ENCODE measurements at places on chromosomes 12 and 14.

- peak; percentile 47 for DNase-seq
Observed at GRCh38 chr12:64679487-64680001, 69.2 kb downstream of the RASSF3 start.

DNA sequence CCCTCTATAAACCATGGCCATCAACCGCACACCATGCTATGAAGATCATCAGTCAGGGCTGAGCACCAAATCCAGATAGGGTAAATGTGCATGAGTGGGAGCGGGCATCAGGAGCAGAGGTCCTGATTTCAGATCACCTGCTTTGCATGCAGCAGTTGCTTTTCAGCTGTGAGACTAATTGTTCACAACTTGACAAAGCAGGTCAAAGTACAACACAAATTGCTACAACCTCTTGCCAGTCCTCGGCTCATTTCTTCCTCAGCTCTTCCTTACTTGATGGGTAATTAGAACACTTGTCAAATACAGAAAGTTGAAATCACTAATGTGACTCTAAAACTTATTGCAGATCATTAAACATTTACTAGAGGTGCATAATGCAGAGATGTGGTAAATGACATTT, 171.6 kb downstream of the PPM1H start:
- DNase-seq: no peak

DNA sequence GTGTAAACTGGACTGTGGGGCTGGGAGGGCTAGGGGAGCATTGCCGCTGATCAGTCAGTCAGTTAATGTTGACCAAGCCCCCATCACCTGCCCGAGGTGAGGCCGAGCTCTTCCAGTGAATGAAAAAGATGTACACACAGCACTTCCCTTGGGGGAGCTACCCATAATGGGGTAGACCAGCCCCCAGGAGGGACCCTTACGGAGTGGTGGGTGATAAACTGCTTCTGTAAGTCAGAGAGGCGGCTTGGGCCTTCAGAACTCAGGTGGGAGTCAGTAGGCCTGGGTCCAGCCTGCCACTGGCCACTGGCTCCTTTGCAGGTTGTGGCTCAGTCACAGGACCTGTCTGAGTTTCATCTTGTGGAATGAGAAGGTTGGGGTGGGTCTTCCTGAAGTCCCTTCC, 43.5 kb downstream of the TSPAN9 start:
- no peak for DNase-seq

GRCh38 chr14:104697317-104697703, 7.9 kb downstream of the INF2 start:
- DNase-seq: no peak

- DNase-seq: no peak
Observed at GRCh38 chr14:69692594-69692993, 74.3 kb upstream of the SRSF5 start.

DNA sequence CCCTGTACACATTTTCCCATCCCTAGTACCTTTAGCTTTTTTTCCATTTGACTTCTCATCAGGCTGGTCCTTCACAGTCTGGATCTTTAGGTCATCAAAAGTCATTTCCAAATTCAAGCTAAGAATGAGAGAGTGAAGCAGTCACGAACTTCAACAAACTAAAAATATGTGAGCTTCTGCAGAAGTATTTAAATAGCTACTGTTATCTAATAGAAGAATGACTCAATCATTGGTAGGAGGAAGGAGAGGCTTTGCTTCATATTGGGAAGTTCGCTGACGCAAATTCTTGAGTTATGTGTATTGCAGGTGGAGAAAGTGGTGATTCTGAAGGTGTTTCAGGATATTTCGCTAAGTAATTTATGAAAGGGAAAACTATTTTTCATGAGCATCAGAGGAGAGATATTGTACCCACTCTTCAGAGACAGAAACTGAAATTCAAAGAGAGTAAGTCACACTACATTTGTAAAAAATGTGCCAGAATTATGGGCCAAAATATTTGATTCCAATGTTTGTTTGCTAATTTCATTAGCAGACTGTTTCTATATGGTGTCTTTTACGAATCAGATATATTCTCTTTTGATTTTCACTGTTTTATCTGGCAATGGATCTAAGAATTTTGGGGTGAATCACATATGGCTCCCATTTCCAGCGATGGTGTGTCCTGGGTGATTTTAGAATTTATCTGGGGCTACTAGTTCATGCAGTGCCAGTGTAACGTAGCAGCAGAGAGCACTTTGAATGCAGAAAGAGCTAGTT, at the start of gene OLR1:
OLR1 (minus strand) TSS at position 160 of the 756 bp plus-strand sequence; CDS start at position 105, 55 bp downstream.
- no peak for DNase-seq

DNA sequence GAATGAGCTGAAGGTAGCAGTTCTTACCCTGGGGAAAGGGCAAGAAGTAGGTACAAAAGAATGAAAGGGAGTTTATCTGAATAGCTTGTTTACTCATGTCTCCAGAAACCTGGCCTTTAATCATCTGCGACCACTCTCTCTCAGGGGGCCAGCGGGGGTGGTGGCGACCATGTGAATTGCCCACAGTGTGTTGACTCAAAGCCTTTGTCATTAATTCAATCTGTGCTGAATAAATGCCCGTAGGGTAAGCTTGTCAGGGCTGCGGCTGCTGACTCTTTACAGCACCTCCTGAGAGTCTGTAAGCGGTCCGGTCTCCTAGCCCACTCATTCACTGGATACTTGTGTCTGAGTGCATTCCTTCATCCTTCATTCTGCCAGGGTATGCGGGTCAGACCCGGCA, 874.4 kb downstream of the SLC6A15 start:
- no peak for DNase-seq

DNA sequence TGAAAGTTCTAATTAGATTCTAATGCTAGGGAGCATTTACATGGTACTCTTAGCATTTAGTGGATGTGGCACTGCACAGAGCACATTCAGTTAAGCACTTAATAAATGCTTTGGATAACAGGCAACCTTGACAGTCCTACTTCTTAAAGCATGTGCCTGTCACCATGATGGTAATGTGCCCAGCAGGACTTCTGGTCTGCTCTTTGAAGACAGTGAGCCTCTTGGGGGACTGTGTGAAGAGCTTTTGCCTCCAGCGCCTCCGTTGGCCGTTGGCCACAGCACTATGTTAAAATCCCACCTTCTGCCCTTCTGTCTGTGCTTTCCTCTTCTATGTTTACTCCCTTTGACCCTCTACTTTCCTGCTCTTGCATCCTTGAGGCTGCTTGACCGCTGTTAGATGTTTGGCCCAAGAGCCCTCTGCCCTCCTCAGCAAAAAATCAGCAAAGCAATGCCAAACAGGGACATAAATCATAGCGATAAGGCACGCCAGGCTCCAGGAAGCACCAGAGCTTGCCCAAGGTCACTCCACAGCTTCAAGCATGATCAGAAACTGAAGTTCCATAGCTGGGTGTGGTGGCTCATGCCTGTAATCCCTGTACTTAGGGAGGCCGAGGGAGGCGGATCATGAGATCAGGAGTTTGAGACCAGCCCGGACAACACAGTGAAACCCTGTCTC, 8.3 kb downstream of the CDKL1 start:
- no peak for DNase-seq

GRCh38 chr14:91369628-91370445, 47.8 kb downstream of the CCDC88C start:
- no peak for DNase-seq

DNA sequence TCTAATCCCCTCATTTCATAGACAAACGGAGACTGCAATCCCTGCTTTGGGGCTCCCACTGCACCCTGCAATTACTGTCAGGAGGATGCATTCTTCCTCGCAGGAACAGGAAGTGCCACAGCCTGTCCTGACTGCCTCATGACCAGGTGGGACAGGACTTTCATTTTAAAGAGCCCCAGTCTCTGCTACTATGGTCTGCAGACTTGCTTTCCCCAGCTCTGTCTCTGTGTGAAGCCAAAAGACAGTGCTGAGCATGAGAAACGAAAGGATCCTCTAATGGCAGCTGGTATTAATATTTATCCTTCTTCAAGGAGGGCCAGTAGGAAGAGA, 60.0 kb upstream of the PNMA1 start:
- DNase-seq: no peak

- DNase-seq: no peak
Observed at GRCh38 chr12:33041562-33041961, 145.0 kb upstream of the PKP2 start.

GRCh38 chr12:58819985-58820384, 100.3 kb downstream of the LRIG3 start:
- no peak for DNase-seq

DNA sequence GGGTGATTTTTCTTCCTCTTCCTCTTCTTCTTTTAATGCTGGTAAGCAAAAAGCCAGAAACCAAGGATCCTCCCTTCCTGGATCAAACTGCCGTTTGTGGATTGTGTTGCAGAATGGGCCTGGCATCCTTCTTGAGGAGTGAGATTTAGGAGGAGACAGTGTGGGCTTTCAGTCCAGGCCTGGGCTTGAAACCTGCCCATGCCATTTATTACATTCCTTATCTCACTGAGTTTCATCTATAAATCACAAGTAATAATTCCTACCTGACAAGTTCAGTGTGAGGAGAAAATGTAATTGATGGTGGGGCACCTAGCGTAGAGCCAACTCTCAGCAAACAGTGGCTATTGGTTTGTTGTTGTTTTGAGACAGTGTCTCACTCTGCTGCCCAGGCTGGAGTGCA, 126.4 kb downstream of the SLC35F4 start:
- DNase-seq: no peak

DNA sequence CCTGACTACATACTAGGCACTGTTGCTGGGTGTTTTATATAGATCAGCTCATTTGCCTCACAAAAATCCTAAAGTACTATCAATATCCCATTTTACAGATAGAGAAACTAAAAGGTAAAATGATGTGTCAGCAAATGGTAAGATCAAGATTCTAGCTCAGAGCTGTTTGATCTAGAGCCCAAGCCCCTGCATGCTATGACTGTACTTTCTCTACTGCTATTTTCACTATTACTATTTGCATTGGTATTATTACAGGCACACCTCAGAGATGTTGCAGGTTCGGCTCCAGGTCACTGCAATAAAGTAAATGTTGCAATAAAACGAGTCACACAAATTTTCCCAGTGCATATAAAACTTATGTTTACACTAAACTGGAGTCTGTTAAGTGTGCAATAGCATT, 10.9 kb downstream of the ISCU start:
- no peak for DNase-seq

GRCh38 chr14:103909531-103910261, 18.6 kb upstream of the TDRD9 start:
- DNase-seq: no peak

GRCh38 chr12:55641595-55641994, 4.9 kb downstream of the OR10P1 start:
- no peak for DNase-seq

DNA sequence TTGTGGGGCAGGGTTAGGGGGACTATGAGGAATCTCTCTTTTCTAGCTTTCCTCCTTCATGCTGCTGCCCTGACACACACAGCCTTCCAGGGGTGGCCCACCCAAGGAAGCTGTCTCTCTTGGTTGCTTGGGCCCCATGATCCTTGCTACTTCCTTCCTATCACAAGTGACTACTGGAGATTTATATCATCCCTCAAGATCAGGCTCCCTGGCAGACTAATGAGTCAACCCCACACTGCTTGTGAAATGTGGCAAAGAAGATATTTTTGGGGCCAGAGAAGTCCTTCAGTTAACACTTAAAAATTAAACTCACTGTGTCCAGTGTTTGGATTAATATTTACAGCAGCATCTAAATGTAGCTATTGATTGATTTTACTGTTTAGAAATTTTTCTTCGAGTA, 1.5 kb downstream of the OR4E1 start:
- no peak for DNase-seq

DNA sequence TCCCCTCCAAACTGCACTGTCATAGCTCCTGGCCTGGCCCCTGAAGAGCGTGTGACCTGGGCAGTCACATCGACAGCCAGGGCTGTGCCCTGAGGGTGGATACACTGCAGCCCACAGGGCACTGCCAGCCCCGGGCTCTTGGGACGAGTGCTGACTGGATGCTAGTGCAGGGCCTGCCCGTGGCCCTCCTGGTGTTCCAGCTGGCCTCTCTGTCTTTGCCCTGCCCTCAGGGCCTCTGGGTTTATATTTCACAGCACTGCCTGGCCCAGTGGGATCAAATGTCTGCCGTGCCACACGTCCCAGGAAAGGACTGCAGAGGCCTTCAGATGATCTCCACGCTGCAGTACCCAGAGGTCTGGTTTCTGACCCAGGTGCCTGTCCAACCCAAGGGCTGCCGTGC, 10.1 kb upstream of the CCDC197 start:
- no peak for DNase-seq

GRCh38 chr12:56164345-56164729, 6.2 kb downstream of the MYL6 start:
- no peak for DNase-seq

DNA sequence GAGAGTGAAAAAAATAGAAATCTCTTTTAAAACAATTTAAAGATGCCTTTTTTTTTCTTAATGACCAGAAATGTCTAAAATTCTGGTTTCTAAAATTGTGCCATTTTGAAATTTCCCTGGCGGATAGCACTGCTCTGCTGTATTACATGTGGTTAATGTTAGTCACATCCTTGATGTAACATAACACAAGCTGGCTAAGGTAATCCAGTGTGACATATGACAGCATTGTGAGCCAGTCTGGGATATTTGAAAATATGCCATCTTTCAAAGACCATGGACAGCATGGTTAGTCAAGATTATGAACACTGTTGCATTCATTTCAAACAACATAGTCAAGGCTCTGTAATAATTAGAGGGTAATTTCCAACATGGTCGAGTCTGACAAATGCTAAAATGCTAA, 133.2 kb downstream of the ALX1 start:
- DNase-seq: no peak

- no peak for DNase-seq
Observed at GRCh38 chr12:114339626-114340025, 66.3 kb downstream of the TBX5 start.

Measured in stimulated activated CD8-positive, alpha-beta memory T cell treated with anti-CD3 and anti-CD28 coated beads, Interleukin-15, amount 100 ng/mL, for 48 hours (primary cell).